ENCODE measurements at places on chromosomes 11 and 22.

GRCh38 chr11:86773513-86774252 lies 26.7 kb upstream of the PRSS23 start:
- no peak for DNase-seq

DNA sequence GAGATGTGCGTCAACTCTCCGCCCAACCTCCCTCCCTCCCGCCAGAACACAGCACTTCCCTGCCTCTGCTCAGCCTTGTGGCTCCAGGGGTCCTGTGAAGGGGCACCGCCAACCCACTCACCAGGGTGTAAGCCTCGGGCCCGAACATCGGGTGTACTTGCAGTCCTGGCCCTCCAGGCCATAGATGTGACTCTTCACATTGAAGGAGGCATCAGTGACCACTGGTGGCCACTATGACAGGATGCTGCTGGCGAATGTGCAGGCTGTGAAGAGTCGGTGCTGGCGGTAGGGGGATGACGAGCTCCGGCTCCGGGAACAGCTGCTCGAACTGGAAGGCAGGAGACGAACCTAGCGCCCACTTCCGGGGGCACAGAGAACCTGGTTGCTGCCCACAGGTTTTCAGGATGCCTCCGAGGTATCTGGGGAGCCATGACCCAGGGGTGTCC lies 97.4 kb downstream of the MED15 start:
- no peak for DNase-seq

DNA sequence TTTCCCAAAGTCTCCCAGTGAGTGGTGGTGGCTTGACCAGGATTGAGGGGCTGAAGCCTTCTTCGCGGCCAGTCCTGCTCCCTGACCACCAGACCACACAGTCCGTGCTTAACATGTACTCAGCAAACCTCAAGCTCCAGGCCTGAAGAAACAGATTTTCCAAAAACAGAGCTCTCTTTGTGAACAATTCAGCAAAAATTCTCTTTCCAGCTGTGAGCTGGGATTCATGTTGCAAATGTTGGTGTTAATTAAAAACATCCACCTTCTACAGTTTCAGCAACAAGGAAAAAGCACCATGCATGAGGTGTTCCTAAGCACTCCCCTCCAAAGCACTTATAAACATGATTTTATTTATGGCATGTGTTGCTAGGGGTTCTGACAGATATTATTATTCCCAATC lies 129.5 kb downstream of the ETS1 start:
- DNase-seq = no peak

DNA sequence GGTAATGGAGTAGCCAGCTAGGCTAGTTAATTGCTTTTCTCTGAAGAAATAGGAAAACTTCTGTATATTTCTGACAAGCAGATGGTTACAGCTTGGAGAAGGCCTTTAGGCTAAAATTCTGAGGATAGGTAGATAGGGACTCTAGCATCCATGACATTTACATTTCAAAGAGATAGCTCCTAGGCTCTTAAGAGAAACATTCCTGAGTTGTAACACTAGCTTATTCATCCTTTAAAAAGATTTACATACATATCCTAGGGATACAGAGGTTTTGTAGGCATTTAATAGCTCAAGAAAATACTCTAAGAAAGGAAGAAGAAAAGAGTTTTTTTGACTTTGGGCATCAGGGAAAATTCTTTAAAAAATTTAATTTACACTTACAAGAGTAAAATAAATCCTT lies 130.9 kb upstream of the CCDC179 start:
- no peak for DNase-seq

DNA sequence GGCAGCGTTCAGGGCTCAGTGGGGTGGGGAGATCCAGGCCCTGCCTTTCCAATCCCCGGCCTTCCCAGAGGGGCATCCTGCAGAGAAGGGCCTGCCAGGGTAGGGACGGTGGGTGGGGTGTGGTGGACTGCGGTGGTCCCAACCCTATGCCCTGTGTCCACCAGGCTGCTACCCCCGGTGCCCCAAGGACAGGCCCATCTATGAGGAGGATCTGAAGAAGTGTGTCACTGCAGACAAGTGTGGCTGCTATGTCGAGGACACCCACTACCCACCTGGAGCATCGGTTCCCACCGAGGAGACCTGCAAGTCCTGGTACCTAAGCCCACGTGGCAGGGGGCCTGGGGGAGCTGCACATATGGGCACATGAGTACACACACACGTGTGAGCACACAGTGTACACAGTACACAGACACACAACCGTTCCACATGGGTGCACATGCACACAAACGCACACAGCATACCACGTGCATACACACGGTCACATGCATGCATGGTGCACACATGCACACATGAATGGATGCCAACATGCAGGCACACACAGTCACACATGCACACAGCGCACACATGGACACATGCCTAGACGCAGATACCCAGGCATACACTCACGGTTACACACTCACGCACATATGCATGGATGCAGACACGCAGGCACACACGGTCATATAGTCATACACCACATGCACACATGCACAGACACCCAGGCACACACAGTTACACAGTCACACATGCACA lies 16.1 kb downstream of the MUC2 start:
- DNase-seq = no peak
